H7 (cell line): ENCODE measurements at places on chromosomes 1 and 21.

GRCh38 chr1:54229281-54229891, 29.4 kb downstream of the MRPL37 start:
- peak; percentile 61 for DNase-seq

DNA sequence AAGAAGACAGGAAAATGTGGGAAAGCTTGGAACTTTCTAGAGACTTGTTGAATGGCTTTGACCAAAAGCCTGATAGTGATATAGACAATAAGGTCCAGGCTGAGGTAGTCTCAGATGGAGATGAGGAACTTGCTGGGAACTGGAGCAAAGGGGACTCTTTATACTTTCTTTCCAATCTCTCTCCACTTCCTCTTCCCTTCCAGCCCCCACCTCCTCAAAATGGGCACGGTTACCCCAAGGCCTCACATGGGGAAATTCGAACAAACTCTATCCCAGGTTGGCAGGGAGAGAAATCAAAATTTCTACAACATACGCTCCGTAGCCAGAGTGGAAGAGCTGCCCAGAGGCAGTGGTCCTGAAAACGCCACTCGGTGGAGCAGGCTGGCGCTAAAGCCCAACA, 15.2 kb downstream of the PPT1 start:
- DNase-seq = no peak

GRCh38 chr1:214857716-214858115, 224.8 kb upstream of the KCNK2 start:
- DNase-seq = no peak

GRCh38 chr1:95126846-95127245, 9.7 kb downstream of the TLCD4 start:
- DNase-seq = no peak

DNA sequence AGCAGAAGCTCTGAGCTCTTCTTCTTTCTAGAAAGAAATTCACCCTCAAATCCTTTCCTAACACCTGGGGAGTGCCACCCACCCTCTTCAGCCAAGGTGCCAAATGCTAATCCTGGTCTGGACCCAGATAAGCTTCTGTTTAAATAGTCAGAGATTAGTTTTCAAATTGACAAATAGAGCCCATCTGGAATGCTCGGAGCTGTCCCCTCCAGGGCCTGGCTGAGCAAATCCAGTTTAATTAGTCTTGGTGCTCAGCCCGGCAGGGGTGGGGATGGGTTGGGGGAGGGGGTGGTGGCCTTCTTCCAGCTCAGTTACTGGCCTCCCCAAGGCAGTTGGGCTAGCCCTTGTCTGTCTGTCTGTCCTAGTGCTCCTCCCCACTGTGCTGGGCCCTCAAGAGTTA, 269.5 kb downstream of the GRIK3 start:
- DNase-seq = peak; percentile 68

DNA sequence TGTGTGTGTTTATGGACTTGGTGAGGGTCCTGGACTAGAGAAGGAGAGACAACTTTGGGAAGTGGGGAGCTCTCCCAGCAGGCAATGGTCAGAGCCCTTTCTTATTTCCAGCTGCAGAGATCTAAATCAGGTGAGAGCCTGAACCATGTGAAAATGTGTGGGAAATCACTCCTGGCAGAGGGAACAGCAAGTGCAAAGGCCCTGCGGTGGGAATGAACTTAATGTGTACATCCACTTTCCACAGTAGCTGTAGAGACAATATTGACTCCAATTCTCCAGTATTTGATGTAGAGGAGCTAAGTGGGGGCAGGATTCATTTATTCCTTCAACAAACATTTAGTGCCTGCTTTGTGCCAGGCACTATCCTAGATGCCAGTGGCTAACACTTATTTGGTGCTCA, 14.7 kb upstream of the POU3F1 start:
- no peak for DNase-seq

DNA sequence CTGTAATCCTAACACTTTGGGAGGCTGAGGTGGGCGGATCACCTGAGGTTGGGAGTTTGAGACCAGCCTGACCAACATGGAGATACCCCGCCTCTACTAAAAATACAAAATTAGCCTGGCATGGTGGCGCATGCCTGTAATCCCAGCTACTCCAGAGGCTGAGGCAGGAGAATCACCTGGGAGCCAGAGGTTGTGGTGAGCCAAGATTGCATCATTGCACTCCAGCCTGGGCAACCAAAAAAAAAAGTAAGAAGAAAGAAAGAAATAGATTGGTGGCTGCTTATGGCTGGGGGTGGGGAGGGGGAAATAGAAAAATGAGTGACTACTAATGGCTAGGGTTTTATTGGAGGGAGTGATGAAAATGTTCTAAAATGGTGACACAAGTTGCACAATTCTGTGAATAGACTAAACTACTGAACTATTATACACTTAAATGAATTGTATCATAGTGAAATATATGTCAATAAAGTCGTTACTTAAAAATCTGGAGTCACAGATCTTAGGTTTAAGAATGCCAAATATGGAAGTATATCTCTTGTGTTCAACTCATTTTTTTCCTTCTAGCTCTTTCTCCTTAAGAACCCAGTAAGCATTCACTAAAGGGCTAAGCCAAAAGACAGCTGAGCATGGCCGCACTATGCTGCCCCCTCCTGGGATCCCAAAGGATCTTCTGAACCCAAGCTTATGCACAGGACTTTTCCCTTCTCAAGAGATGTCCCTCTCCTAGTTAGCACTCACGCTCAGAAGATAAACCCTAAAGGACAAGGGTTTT, 3.2 kb upstream of the NPL start:
- DNase-seq = peak; percentile 71

DNA sequence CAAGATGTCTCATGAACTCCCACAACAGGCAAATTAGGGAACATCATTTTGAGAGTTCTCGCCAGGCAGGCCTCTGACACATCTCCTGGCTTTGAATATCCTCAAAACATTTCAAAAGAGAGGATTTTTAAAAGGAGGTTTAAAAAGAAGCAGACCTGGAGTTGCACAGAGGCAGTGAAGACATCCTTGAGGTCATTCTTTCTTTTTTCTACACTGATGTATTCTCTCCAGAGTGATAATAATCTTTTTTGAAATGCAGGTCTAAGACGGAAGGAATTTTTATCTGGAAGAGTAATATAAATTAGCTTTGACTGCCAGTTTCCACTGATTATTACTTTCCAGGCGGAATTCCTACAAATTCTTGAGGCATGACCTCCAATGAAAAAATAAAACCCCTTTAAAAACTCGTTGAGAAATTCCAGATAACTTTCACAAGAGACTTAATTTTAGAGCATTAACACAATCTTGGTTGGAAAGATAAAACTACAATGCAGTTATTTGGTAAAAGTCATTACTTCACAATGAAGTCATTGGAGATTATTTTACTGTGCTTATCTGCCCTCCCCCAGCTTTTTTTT, 125.0 kb downstream of the LYPLAL1 start:
- DNase-seq = no peak

GRCh38 chr1:47558601-47559593, 121.1 kb downstream of the FOXD2 start:
- DNase-seq = no peak

- DNase-seq = no peak
Observed at GRCh38 chr1:96723377-96723776, 1.8 kb downstream of the PTBP2 start.

DNA sequence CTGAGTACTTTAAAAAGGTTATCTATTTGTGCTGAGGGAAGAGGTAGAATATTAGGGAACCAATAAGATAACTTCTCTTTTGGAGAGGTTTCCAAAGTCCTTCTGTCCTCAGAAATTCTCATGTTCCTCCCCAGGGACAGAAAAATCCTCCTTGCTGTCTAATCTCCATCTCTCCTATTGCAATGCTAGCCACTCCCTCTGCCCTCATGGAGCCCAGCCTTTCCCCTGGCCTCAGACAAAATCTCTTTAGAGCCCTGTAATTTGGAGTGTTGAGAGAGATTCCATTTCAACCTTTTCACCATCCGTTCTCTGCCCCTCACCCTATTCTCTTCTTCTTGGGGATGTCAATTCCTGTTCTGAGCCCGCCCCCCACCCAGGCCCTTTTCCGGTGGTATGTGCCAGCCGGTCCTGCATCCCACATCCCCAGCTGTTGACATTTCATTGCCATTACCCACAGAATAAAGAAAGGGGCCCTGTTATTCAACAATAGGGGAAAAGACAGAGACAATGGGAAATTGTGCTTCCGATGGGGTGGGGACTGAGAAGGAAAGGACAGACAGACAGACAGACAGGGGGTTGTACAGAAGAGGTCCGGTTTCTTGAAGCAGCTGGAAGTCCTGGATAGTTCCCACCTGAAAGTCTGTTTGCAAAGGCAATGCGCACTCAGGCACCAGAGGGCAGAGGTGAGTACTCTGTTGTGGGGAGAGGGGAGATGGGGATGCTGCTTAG, at the start of gene HAPLN2:
TSS of gene HAPLN2 (plus strand) at position 563 of the 729 bp plus-strand sequence. CDS start 4,076 bp downstream, outside the sequence.
- DNase-seq = peak; percentile 80

- no peak for DNase-seq
Observed at GRCh38 chr1:215569986-215570824, 3.1 kb downstream of the KCTD3 start.

DNA sequence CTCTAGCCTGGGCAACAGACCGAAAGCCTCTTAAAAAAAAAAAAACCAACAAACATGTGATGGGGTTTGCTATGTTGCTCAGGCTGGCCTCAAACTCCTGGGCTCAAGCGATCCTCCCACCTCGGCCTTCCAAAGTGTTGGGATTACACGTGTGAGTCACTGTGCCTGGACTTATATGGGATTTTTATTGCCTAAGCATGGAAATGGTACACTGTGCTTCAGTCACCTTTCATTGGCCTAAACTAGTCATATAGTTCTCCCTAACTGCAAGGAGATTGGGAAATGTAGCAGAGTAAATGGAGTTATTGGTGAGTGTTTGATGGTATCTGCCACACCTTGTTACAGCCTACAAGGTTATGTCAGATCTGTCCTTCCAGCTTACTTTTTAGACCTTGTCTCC, 17.2 kb upstream of the MEF2D start:
- no peak for DNase-seq

DNA sequence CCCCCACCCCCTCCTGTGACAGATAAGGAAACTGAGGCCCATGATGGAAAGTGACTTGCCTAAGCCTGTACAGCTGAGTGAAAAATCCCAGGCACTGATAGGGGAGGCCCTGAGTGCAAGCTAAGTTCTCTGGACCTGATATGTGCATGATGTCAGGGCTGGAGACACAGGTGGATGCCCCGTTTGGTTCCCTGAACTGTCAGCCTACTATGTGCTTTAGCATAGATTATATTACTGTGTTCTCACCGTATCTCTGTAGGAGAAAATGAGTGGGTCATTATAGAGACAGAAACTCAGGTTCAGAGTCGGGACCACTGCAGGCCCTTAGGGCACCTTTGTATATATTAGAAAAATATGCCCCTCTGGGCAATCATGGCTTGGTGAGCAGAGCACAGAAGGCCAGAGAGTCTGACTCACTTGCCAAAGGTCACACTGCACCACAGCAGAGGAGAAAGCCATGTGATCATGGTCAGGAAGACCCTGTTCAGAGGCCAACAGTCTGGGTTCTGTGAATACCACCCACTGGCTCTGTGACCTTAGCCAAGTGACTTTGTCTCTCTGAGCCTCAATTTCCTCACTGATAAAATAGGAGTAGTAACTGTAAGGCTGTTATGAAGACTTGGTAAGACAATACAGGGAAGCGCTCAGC, 145.8 kb upstream of the WNT4 start:
- DNase-seq = peak; percentile 8

DNA sequence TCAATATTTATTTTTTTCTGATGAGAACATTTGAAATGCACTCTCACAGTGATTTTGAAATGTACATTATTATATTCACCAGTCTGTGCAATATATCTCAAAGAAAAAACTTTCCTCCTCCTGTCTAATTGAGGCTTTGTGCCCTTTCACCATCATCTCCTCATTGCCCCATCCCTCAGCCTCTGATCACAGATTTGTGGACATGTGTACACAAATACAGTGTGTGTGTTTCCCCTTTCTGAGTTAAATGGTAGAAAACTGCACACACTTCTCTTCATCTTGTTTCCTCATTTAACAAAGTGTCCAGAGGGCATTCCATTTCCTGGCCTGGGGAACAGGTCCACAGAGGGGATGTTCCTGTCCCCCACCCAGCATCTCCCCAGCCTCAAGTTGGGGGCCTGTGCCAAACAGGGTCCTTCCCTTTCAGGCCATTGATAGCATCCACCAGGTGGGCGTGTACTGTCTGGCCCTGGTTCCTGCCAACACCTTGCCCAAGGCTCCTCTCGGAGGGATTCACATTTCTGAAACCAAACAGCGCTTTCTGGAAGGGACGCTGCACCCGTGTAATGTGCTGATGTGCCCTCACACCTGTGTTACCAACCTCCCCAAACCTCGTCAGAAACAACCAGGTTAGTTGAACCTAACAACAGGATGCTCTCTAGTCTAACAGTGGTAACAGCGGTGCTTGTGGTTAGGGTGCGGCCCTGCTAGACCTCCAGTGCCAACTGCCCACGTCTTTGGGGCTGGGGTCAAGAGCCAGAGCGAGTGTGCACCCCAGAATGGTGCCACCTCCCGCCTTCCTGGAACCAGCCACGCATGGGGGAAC, 54.6 kb downstream of the S100B start:
- DNase-seq = peak; percentile 35

DNA sequence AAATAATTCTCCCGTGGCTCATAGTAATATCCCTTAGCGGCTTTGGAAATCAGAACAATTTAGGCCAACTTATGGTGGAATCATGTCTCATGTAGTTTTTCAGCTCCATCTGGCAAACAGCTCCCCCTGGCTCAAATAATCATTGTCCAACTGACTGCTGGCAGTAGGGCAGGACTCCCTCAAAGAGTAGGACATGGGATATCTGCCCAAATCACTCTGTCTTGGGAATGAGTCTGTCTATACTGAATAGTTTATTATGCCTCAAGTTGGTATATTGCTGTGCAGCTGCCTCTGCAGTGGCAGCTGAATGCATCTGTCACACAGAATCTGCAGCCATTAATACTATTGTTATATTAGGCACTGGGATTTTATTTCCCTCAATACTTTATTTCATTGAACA, 255.7 kb downstream of the COL11A1 start:
- peak; percentile 23 for DNase-seq

- no peak for DNase-seq
Observed at GRCh38 chr1:203096566-203096965, 10.8 kb upstream of the MYOG start.

- peak; percentile 35 for DNase-seq
Observed at GRCh38 chr1:237043846-237044636, 2.1 kb downstream of the RYR2 start.

DNA sequence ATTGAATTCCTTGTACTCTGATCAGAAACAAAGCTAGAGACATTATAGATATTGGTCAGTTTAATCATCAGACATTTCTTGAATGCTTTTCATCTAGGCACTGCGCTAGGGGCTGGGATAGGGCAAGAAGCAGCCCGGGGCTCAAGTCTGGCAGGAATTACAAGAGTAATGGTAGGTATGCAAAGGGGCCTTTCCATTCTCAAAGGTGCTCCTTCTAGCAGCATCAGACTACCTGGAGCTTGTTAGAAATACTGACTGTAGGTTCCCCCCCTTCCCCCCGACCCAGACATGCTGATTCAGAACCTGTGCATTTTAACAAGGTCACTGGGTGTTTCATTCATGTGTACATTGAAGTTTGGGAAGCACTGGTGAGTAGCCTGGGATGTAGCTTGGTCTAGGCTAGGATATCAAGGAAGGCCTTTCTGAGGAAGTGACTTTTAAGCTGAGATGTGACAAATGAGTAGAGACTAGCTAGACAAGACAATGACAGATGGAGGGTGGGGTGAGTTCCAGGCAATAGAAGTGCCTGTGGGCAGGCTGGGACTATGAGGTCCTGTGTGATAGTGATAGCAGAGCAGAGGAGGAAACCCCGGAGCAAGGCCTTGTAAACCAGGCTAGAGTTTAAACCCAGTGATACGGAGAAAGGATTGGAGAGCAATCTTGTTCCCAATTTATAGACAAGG, 26.3 kb downstream of the NFASC start:
- no peak for DNase-seq

- no peak for DNase-seq
Observed at GRCh38 chr1:40905061-40905460, 42.9 kb upstream of the CITED4 start.
